ENCODE measurements at places on chromosomes 5 and 9. TPM values are rescaled to one million over a fixed set of nuclear protein-coding genes. Genes with fewer than 3 reads are reported as not detected.

GRCh38 chr5:6721442-6721841 is 8.2 kb downstream of the TENT4A start:
- no peak for DNase-seq

GRCh38 chr5:98957307-98957706 is 28.5 kb upstream of the CHD1 start:
- DNase-seq: no peak

- DNase-seq: no peak
Measured at GRCh38 chr9:137405677-137406081, 17.3 kb downstream of the EXD3 start.

DNA sequence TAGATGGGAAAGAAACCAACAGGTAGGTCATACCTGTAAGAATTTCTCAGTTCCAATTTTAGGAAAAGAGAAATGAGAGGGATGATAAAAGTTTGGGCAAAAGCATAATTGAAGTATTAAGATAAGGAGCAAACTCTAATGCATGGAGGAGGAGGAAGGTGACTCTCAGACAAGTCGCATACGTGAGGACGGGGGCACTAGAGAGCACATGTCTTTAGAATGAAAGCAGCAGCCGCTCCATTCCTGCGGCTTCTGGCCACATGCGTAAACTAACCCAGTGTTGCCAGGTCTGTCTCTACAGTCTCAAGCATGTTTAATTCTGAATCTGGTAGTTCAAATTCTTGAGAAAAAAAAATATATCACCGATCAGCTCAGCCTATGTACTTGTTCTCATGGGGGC is 371.5 kb upstream of the SLC30A5 start:
- no peak for DNase-seq

DNA sequence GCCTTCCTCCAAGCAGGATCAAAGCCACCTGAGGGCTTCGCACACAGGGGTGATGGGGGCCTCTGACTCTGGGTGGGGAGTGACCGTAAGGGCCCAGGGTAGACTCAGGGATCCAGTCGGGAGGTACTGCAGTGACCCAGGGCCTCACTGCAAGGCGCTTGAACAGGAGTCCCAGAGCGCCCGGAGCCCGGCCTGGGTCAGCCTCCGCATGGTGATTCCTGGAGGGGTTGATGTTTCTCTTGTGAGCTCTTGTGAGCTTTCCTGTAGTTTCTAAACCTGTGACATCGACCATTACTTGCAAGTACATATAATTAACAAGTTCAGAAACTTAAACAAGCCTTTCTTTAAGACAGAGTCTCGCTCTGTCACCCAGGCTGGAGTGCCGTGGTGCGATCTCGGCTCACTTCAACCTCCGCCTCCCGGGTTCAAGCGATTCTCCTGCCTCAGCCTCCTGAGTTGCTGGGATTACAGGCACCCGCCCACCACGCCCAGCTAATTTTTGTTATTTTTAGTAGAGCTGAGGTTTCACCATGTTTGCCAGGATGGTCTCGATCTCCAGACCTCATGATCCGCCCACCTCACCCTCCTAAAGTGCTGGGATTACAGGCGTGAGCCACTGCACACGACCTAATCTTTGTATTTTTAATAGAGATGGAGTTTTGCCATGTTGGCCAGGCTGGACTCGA is 19.8 kb downstream of the PTGES start:
- DNase-seq: no peak

Gene TNFSF15
- 1.4 TPM for polyA plus RNA-seq

Gene GRIA1
- not detected for polyA plus RNA-seq

Gene JAKMIP2
- 0.71 TPM for polyA plus RNA-seq

DNA sequence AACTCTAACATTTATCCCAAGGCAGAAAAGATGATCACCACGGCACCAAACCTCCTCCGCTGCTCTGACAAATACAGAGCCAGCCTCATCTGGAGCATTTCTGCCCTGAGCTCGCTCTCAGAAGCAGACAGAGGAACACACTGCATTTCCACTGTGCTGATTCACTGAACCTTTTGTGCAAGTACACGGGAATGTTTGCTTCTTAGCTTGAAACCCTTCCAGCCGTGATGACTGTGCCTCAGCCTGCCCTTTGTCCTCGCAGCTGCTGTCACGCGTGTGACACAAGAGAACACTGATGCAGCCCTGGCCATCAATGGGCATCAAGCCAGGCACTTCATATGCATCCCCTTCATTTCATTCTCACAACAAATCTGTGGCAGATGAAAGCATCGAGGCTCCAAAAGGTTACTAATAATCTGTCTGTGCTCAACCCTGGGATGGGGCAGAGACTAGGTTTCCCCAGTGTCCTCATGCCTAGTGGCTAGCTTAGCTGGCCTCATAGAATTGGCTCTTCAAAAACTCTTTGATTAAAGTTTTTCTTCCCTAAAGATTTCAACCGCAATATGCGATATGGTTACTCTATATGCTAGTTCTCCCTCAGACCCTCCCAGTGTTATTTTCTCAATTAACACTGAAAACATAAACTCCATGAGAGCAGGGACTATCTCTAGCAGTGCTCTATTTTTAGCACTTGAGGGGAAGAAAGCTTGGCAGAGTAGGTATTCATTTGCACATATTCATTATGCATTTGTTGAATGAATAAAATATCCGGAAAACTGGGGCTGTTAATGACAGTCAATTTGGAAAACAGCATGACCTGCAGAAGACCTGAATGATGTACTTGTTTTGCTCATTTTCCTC is 7.3 kb downstream of the CDC14B start:
- DNase-seq: no peak

Gene TYRP1
- polyA plus RNA-seq: 10.0 TPM

Gene KCTD16
- polyA plus RNA-seq: 0.24 TPM

DNA sequence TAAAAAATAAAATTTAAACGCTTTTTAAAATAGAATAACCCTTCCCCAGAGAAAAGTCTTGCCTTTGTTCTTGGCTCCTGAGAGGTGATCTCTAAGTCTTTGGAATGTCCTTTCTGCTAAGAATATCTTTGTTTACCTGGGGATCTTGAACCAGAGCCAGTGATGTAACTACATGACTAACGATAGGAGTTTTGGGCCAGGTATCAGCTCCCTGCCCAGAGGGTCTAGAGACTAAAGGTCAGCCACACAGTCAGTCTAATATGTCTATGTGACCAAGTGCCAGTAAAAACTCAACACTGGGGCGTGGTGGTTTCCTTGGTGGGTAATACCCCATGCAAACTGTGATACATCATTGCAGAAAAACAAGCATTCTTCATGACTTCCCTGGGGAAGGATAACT is 1351.9 kb upstream of the C9orf72 start:
- DNase-seq: no peak

Gene ESM1
- 6.1 TPM for polyA plus RNA-seq

Gene CDKN2AIPNL
- 38.2 TPM for polyA plus RNA-seq

DNA sequence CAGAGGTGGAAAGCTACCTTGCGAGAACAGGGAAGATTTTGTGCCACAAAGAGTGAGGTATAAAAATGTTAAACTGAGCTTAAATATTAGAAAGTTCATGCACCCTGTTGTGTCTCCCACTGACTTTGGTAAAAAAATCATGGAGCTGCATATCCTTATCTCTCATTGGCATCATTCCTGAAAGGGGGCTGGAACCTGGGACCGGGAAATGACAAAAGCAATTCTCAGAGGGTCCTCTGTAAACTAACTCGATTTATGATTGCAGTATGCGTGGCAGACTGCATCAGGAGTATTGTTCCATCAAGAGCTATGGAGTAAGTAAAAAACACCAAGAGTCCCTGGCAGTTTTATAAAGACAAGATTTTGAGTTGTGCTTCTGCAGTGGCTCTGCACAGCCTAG is 148.8 kb downstream of the DCP2 start:
- DNase-seq: no peak

GRCh38 chr9:16659096-16659495 is 211.4 kb downstream of the BNC2 start:
- DNase-seq: no peak

Gene ANKRD31
- 0.17 TPM for polyA plus RNA-seq

Gene ARL14EPL
- not detected for polyA plus RNA-seq

Gene ZNF618
- polyA plus RNA-seq: 5.6 TPM

Gene CDO1
- polyA plus RNA-seq: 1.7 TPM

DNA sequence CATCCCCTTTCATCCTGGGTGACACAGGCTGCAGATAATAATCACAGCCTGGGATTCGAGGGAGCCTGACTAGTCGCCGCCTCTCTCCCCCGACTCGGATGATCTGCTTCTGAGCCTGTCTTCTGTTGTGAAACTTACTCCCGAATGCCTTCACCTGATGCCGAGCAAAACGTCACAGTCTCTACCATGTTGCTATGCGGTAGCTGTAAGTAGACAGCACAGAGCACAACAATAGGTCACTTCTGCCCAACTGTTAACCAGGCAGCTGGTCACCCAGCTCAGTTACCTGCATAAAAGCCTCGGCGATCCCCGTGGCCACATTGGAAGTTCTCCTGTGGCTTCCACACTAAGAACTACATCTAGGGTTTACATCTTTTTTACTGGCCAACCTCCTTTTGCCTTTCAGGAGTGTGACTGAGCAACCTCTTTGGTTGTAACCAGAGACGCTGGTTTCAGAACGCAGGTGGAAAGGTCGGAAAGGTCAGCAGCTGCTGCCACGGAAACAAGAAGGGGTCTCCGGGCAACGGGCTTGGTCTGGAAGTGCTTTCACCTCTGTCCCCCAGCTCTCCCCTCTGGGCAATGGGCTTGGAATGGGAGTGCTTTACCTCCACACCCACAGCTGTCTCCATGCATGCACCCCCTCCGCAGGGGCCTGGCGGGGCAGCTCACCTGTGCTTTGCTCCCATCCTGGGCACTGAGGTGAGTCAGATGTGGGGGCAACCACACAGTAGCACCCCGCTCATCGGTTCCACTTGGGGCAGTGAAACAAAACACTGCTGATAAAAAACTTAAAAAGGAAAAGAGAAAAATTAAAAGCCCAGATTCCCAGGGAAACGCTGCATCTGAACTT is 7.6 kb upstream of the PPP1R26 start:
- peak; percentile 40 for DNase-seq

Gene SH2D3C
- polyA plus RNA-seq: 13.7 TPM

All from kidney (tissue), 22 donors.